SW480 (cell line): ENCODE measurements at places on chromosomes 3 and 15.

DNA sequence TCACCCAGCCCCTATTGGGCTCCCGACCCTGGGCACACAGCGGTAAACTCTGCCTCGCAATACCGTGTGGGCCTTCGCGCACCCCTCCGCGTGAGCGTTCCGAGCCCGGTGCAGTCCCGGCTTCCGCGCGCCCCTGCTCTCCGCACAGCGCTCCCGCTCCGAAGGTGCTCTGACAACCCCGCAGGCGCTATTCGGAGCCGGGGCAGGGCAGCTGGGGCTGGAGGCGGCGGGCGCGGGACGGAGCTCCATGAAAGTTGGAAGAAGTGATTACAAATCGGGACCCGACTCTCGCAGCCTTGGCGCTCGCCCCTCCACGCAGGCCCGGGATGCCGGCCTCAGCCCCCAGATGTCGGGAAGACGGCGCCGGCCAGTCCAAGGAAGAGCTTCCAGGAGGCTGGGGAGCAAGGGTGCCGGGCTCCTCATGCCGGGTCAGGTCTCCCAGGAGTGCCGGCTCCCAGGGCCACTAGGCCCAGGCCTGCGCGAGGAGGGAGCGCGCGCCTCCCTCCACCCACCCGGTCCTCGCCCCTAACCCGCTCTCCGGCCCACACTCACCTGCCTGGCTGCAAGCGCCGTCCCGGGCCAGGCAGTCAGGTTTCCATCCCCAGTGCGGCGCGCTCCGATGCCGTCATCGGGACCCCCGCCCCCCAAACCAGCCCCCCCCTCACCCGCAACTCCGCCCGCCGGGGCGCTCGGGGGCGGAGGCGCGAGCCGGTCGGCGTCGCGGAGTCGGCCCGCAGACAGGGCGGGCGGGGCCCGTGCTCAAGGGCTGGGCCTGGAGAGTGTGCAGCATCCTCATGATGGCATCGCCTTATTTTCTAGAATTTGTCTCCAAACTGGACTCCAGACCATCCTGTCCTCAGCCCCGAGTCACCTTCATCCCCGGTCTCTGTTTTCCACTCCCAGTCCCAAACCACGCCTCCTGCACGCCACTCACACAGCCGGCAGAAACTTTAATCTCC, at the start of gene KIF7:
KIF7 (minus strand) TSS at position 621 of the 959 bp plus-strand sequence. CDS start 2,537 bp downstream, outside the sequence.
- DNase-seq: no peak

- DNase-seq: no peak
Observed at GRCh38 chr15:59993041-59993750, 10.9 kb upstream of the FOXB1 start.

DNA sequence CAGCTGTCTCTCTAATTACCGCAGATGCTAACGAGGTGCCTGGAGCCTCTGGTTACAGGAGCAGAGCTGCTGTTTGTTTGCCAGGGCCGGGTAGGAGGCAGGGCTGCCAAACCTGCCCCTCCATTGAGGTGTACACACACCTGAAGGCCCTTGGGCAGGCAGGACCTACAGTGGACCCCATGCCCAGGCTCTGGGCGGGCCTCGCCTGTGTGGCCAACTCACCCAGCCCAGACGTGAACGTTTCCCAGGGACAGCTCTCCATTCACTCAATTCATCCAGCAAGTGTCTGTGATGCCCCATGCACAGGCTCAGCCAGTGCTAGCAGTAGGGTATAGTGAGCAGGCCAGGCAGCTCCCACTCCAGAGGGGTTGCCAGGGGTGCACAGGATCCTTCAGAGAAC, 43.7 kb downstream of the PLXNA1 start:
- no peak for DNase-seq

DNA sequence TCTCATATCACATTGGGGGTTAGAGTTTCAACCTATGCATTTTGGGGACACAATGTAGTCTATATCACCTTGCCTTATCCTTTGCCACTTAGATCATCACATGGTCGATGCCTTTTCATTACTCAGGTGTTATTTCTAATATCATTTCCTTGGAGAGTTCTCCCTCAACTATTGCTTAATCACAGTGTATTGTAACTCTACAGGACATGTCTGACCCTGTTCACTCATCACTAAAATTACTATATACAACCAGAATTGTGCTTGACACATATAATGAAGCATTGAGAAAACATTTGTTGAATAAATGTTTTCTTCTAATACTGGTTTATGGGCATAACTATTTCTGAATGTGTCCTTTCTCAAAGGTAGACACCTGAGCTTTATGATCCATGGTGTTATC, 207.4 kb downstream of the EPHA6 start:
- DNase-seq: no peak

DNA sequence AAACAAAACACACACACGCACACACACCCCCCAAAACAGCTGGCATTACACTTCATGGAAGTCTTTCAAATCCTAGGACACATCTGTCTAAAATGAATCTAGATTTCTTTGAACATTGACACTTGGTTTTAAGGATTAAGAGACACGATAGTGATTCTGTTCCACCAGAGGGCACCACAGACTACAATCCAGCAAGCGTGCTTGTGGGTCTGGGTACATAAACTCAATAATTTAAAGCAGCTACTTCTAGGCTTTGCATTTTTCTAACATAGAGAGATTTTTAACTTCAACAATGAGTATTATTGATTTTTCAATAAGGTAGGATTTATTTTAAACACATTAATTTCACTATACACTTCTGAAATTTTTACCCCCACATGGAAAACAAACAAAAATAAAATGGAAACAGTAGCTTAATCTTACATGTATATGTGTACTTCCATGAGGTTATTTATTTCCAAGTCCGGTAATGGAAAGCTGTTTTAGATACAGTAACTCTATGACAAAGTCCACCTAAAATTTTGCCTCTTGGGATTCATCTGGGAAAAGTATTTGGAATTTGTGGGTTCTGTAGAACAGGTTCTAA, 564.0 kb upstream of the TGFBR2 start:
- DNase-seq: peak; percentile 70

DNA sequence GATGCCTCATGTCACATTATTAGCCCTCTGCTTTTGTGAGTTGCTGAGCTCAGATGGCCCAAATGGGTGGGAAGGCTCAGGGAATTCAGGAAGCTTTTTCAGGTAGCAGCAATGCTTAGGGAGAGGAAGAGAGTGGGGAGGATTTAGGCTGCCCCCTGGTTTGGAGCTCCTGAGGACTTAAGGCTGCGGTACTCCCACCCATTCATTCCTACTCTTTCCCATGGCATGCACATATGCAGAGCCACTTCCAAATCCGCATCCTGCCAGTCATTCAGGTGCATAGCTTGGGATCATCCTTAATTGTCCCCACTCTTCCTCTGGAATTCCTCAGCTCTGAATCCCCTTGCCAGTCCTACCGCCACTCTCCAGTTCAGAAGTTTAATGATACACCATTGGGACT, 343.1 kb upstream of the FRG2C start:
- DNase-seq: no peak

DNA sequence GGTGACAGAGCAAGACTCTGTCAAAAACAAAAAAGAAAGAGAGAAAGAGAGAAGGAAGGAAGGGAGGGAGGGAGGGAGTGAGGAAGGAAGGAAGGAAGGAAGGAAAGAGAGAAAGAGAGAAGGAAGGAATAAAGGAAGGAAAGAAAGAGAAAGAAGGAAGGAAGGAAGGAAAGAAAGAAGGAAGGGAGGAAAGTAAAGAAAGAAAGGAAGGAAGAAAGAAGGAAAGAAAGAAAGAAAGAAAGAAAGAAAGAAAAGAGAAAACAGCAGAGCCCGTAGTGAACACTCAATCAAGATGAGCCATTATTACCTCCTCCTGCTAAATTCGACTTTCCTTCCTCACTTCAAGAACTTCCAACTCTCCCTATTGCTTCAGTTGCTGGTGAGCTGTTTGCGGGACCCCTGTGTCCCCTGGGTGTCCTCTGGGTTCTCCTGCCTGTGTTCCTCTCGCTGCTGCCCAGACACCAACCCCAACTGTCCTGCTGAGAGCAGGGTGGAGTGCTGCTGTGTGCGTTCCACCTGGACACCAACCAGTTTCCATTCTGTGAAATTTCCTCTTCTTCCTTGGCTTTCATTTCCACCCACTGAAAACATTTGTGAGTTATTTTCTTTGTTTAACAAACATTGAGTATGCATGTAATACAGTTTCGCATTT, 266.4 kb downstream of the FAM43A start:
- no peak for DNase-seq

GRCh38 chr3:118641608-118642007, 393.0 kb downstream of the IGSF11 start:
- peak; percentile 5 for DNase-seq

DNA sequence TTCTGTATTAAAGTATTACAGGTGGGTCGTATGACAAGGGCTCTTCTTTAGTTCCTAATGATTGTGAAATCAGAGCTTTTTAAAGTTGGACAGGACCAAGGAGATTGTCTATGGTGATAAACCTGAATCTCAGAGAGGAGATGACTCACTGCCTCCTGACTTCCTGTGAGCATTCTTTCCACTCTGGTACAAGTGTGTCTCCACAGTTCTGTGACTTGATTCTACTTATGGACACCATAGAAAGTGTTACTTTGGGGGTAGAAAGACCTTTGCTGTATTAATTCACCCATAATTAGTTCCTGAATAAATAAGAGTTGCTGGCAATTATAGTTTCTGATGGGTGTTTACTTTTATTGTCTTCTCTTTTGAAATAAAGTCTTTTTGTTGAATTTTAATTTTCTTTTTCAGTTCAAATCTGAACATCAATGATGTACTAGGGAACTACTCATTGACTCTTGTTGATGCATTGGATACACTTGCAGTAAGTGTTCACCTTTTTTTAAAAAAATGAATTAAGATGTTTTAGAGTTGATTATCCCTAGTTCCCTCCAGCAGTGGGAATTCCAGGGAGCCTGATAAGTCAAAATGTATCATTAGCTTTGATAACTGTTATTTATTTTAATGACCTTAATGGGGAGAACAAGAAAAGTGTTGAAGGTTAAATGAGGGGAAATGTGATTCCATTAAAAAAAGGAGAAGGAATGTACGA, 7.4 kb downstream of the EDEM1 start:
- DNase-seq: peak; percentile 72

DNA sequence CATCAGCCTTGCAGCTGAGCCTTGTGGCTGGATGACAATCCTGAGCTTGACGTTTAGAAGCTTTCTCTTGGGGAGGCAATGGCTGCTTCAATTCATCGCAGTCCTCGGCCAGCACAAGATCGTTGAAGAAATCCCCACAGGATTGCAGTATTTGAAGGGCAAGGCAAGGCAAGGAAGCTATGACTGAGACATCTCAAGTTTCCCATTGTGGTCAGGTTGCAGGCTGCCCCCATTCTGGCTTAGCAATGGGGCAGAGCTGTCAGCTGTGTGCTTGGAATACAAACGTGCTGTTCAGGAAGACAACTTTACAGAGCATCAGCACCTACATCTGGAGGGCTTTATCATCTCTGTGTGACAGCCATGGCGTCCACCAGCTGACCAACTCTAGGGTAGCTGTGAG, 275.9 kb upstream of the TBL1XR1 start:
- DNase-seq: no peak

- DNase-seq: no peak
Observed at GRCh38 chr3:25000971-25001591, 427.0 kb upstream of the RARB start.

DNA sequence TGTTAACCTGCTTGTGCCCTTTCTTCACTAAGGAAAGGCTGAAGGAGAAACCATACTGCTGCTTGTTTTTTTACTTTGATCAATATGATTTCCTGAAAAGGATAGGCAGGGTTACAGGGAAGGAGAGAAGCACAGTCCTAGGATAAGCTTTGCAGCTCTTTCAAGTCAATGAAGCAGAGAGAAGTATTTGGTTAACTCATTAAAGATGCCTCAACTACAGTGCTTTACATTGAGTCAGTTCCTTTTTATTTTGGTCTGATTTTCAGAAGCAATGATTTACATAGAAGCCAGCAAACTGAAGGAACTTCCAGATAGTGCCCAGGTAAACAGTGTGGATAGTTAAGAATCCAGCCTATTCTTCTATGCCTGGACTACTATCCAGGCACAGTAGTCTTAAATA, 64.8 kb downstream of the ARIH1 start:
- DNase-seq: no peak

DNA sequence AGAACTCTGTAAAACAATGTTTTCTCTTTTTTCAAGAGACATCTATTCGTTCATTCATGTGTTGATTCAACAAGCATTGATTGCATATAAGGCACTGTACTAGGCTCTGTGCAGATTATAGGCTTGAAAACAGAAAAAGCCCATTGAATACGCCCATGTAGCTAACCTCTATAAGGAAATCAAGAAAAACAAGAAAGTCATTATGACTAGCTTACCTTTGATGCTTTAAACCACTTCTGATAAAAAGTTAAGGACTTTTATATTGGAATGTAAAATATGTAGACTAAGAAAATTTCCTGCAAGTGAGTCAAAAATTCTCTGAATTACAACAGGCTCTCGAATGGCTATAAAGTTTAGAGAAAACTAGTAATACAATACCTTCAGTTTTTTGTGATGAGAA, 92.5 kb downstream of the BDH1 start:
- peak; percentile 62 for DNase-seq

- DNase-seq: peak; percentile 14
Observed at GRCh38 chr3:187040516-187041361, 98.6 kb downstream of the RPL39L start.

- DNase-seq: no peak
Observed at GRCh38 chr3:159378396-159379194, 576.7 kb downstream of the MFSD1 start.

GRCh38 chr3:120773932-120774331, 31.4 kb downstream of the GTF2E1 start:
- DNase-seq: no peak

DNA sequence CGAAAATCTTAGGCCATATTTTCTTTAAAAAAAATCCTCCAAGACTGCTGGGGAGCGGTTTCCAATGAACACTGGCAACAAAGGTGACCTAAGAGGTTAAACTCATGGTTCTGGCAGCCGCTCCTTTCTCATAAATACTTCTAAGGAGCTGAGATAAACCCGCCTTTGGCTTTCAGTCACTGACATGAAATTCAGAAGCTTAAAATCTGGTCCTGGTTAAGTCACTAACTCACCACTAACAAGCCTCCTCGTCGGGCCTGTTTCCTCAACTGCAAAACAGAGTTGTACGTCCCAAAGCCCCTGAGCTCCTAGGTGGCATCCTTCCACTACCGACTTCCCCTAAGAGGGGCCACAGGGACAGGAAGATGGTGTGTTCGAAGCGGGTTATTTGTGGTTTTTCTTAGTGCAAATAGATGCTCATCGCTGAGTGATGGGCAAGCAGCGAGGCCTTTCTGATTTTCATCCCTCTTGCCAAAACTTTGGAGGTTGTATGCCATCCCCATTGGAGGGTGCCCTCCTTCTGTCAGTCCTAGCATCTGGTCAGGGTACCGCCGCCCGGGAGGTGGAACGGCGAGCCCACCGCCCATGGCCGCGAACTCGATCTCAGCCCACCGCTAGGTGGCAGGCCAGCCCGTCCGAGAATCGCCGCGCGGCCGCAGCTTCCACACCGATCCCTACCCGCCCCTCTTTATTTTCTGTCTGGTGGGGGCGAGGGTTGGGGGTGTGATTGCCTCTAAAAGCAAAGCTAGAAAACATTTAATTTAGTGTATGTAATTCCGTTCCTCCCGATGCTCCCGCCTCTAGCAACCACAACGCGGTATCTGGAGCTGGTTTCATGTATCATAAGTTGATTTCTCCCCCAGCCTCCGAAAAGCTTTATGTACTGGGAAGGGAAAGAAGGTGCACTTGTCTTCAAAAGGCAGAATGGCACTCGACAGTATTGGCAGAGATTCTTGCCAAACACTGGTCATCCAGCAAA, 4.6 kb downstream of the BCL6 start:
- peak; percentile 59 for DNase-seq
